ENCODE measurements at places on chromosomes 3 and 15.

DNA sequence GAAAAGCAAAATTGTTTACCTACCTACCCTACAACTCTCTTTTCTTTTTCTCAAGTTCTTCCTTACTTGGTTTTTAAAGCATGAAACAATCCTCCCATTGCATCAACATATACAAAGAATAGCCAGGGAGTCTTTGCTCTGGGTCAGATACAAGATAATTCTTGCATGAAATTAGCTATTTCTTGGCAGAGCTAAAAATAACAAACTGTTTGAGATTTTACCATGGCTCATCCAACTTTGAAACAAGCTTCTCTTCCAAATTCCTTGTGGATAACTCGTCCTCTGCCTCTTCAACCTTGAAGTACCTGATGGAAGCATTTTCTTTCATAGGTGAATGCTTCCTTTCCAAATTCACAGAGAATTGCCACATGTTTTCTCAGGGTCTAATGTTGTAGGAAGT is 9.2 kb upstream of the CBLB start:
- DNase-seq = no peak

DNA sequence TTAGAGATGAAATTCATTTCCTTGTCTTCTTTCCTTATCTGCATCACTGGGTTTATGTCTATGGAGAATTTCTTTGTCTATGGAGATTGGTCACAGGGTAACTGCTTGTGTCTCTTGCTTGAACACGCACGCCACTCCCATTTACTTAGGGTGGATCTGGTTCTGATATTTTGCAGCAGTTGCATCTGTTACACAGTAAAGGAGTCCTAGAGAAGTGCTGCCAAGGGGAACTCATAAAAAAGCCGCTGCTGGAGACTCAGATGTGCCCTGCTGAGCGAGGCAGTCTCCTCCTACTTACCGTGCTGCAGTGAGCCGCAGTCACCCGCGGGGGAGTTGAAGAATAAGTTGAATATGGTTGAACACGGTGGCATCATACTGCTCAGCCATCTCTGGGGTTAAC is 105.2 kb upstream of the KLHL25 start:
- no peak for DNase-seq

GRCh38 chr3:114831861-114832260 is 315.2 kb downstream of the ZBTB20 start:
- no peak for DNase-seq

GRCh38 chr3:59559721-59560435 is 510.1 kb upstream of the CFAP20DC start:
- DNase-seq = no peak

DNA sequence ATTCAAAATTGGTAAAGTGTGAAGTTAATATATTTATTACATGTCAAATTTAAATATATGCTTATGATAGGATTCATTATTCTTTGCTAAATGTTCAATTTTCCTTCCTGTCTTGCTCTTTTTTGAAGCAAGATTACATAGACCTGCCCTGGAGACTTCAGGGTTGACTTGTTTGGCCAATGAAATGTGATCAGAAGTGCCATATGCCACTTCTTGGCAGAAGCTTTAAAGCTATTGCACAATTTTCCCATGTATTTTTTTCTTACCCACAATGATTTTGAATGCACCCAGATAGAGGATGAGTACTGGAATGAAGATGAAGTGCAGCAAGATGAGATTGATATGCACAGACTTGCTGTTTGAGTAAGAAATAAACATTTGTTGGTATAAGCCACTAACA is 406.3 kb upstream of the BCHE start:
- no peak for DNase-seq

- DNase-seq = no peak
Measured at GRCh38 chr15:100571592-100572167, 30.3 kb downstream of the LINS1 start.

- DNase-seq = no peak
Measured at GRCh38 chr15:39884351-39884750, 35.7 kb downstream of the GPR176 start.

- no peak for DNase-seq
Measured at GRCh38 chr3:187136936-187137335, 2.4 kb downstream of the RPL39L start.

DNA sequence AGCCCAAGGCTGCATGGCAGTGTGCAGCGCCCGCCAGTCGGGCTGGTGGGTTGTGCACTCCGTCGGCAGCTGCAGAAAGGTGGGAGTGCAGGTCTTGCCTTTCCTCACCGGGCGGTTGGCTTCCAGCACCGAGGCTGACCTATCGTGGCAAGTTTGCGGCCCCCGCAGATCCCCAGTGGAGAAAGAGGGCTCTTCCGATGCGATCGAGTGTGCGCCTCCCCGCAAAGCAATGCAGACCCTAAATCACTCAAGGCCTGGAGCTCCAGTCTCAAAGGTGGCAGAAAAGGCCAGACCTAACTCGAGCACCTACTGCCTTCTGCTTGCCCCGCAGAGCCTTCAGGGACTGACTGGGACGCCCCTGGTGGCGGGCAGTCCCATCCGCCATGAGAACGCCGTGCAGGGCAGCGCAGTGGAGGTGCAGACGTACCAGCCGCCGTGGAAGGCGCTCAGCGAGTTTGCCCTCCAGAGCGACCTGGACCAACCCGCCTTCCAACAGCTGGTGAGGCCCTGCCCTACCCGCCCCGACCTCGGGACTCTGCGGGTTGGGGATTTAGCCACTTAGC is 4.3 kb downstream of the ISL2 start:
- no peak for DNase-seq

- peak; percentile 13 for DNase-seq
Measured at GRCh38 chr3:148075771-148076716, 621.7 kb upstream of the AGTR1 start.

DNA sequence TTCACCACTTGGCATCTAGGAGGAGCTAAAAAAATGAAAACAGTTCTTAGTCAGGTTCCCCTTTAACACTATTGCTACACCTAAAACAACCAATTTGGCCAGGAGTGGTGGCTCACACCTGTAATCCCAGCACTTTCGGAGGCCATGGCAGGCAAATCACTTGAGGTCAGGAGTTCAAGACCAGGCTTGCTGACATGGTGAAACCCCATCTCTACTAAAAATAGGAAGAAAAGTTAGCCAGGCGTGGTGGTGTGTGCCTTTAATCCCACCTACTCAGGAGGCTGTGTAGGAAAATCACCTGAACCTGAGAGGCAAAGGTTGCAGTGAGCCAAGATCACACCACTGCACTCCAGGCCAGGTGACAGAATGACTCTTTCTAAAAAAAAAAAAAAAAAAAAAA is 124.1 kb downstream of the DGKG start:
- no peak for DNase-seq

DNA sequence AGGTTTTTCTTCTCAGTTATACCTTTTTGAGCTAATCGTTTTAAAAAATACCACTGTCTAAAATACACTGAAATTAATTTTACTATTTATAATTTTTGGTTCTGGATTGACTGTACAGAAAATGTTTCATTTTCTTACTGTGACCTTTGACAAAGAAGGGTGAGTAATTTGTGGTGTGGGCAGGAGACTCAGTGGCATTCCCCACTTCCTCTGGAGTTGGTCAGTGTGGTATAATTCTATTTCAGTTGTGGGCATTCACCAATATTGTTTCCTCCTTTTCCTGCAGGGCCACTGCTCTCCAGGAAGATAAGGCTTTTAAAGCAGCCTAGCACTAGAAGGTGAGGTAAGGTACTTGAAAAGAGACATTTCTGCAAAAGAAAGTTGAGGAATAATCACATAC is 6.5 kb downstream of the DAG1 start:
- no peak for DNase-seq

- DNase-seq = no peak
Measured at GRCh38 chr3:125437631-125438435, 62.7 kb upstream of the ZNF148 start.

GRCh38 chr15:33449810-33450209 is 139.0 kb downstream of the RYR3 start:
- DNase-seq = no peak

- DNase-seq = no peak
Measured at GRCh38 chr15:90981681-90982080, 12.7 kb downstream of the PRC1 start.

- DNase-seq = no peak
Measured at GRCh38 chr3:13491206-13491974, 11.3 kb downstream of the HDAC11 start.

GRCh38 chr15:73749533-73749932 is 3.6 kb downstream of the INSYN1 start:
- no peak for DNase-seq

DNA sequence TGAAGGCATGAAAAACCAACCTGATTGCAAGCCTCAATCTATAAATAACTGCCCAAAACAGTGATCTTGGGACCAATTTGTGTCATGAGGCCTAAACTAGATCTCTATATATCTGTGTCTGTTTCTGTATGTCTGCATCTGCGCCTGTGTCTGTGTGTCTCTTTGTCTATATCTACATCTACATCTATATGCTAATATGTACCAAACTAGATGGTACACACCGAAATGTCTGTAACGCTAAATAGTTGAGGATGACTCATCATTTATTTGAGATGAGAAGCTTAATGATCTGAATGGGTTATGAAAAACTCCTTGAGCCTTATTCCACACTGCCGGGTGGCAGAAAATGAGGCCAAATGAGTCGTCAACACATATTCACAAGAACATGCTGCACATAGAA is 982.3 kb downstream of the ROBO2 start:
- DNase-seq = no peak

DNA sequence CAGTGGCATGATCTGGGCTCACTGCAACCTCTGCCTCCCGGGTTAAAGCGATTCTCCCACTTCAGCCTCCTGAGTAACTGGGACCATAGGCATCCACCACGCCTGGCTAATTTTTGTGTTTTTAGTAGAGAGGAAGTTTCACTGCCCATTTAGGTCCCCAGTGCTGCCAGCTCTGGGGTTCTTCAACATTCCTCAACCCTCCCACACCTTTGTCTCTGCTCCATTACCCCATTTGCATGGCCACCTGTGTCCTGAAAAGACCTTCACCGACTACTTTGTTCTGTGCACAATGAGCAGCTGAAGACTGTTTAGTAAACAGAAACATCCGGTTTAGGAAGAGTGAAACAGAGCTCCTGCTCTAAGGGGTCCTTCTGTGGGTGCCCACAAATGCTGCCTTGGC is 92.0 kb downstream of the FAM43A start:
- DNase-seq = no peak

DNA sequence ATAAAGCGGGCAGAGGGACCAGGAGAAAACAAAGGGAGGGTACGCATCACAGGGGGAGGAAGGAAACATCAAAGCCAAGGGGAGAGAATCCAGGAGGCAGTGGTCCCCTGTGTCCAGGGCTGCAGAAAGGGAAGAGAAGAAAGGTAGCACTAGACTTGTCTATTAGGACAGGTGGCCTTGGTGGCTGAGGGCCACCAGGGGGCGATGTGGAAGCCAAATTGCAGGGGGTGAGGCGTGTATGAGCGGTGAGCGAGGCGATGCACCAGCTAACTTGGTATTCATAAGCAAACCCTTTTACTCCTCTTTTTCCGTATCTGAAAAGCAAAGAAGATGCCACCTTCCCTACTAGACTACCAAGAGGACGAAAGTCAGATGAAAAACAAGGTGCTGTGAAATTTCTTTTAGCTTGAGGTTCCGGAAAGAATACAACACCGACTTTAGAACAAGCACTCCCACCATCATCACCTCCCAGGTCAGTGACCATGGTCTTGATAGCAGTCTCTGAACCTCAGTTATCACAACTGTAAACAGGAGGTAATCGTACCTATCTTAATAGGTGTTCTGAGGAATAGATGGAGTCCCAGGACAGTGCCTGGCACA is 654.4 kb upstream of the ADAMTS9 start:
- DNase-seq = no peak

- DNase-seq = no peak
Measured at GRCh38 chr3:31880482-31881078, 100.5 kb downstream of the OSBPL10 start.

GRCh38 chr15:63499611-63500010 is 4.8 kb upstream of the USP3 start:
- no peak for DNase-seq

- DNase-seq = no peak
Measured at GRCh38 chr3:31051226-31051625, 156.8 kb upstream of the GADL1 start.

GRCh38 chr3:44080474-44081072 is 161.1 kb upstream of the TOPAZ1 start:
- no peak for DNase-seq

DNA sequence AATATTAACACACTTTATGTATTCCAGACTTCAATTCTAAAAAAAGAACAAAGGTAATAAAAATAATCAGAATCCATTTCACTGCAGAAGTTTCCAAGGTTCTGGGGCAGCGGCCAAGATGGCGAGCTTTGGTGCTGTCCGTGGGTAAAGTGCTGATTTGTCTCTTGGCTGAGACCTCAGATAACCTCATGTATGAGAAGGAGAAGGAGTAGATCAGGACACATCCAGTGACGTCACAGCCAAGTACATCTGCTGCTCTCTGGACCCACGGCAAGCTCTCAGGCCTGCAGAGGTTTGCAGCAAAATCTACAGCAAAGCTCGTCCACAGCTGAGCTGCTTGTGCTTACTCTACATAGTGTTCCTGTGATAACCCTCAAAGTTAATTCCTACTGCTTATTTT is 165.7 kb downstream of the MAGI1 start:
- DNase-seq = peak; percentile 8

- no peak for DNase-seq
Measured at GRCh38 chr3:130915567-130916292, 21.8 kb downstream of the ATP2C1 start.

DNA sequence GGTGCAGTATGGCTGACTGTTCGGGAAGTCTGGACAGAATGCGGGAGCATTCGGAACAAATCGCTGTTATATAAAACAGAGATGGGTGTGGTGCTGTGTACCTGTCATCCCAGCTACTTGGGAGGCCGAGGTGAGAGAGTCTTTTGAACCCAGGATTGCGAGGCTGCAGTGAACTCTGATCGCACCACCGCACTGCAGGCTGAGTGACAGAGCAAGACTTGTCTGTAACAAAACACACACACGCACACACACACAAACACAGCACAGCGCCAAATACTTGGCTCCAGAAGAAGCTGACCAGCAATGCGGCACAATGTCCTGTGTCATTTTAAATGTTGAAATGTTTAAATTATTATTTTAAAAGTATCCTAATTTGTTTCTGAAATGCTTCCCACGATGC is 12.6 kb downstream of the RFTN1 start:
- DNase-seq = no peak

GRCh38 chr3:19473971-19474580 is 325.8 kb downstream of the KCNH8 start:
- DNase-seq = no peak

GRCh38 chr3:139676632-139677387 is 962 bp downstream of the NMNAT3 start:
- no peak for DNase-seq

DNA sequence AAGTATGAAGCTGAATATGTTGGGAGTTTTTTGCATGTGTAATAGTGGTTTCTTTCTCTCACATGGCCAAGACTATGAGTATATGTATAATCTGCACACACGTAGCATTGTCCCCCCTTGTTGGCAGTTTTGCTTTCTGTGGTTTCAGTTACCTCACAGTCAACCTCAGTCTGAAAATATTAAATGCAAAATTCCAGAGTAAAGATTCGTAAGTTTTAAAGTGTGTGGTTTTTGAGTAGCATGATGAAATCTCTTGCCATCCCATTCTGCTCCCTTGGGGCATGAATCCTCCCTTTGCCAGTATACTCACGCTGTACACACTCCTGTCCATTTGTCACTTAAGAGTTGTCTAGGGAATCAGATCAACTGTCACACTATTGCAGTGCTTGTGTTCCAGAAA is 742.0 kb upstream of the CCDC54 start:
- DNase-seq = no peak

- DNase-seq = no peak
Measured at GRCh38 chr15:66866656-66867055, 164.6 kb downstream of the SMAD6 start.

Data from hypothalamus (tissue), 51 donors.